ENCODE measurements at places on chromosomes 6 and 20.

DNA sequence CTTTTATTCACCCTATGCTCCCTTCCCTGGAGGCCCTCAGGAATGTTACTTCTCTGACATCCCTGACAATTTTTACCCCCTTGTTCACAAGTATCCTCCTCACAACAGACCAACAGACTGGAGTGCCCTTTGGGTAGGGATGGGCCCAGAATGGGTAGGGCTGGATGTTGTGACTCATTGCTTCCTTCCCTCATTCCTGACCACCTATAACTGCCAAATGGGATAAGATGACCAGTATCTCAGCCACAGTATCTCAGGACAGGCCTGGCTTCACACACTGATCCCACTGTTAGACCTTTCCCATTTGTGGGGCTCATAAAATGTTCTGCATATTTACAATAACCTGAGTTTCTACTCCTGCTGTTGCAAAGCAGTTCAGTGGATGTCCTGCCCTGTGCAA lies 223.0 kb upstream of the LRFN2 start:
- DNase-seq = no peak

DNA sequence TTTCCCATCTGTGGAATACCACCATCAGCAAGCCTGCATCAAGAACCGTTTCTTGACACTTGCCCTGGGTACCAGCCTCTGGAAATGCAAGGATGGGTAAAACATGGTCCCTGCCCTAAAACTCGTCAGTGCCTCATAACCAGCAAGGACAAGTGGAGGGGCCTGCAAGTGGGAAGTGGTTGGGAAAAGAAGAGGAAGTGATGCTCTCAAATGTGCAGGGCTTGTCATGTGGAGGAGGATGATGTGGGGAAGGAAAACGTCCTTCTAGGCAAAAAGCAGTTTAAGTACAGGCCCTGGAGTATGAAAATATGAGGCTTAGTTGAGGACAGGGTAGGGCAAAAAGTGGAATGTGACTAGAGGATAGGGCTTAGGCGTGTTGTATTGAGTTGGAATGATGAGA lies 19.0 kb downstream of the RREB1 start:
- no peak for DNase-seq

DNA sequence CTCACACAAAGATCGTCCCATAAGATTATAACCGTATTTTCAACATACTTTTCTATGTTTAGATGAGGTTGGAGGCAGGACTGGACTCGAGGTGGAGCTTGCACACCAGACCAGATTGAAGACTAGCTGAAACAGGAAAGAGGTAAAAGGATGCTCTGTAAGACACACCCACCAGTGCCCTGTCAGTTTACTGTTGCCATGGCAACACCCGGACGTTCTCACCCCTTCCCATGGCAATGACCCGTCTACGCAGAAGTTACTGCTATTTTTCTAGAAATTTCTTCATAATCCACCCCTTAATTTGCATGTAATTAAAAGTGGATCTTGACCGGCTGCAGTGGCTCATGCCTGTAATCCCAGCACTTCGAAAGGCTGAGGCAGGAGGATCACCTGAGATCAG lies 13.6 kb upstream of the SRSF6 start:
- no peak for DNase-seq

DNA sequence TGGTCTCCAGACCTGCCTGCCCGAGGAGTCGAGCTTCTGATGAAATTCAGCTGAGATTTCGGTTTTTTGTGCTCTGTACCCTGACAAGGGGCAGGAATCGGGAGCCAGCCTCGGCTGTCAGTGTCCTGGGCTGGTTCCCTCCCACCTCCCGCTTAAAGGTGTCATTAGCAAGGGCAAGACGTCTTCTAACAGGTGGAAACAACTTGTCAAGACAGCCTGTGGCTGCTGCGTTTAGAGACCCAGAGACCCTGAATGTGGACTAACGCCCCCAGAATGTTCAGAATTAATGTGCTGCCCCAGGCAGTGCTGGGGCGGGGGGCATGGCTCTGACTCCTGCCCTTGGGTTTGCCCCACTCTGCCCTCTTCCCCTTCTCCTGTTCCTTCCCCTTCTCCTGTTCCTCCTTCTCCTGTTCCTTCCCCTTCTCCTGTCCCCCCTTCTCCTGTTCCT lies 69.7 kb downstream of the PHACTR3 start:
- DNase-seq = no peak

GRCh38 chr6:21961226-21961625 lies 335.6 kb downstream of the PRL start:
- no peak for DNase-seq

- no peak for DNase-seq
Observed at GRCh38 chr6:25222006-25222678, 57.0 kb upstream of the CARMIL1 start.

DNA sequence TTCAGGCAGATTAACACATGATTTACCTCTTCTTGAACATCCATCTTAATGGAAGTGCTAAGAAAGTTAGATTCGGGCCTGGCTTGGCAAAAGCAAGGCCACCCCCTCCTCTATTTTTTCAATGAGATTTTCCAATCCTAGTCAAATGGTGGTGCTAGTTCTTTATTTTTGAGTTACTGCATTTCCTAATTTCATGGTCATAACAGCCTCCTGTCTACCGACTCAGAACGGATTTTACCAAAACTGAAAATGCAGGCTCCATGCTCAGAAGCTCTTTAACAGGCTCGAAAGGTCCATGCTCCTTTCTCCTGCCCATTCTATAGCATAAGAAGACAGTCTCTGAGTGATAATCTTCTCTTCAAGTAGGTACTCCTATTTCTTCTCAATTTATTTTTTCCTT lies 117.2 kb upstream of the ESR1 start:
- no peak for DNase-seq

- no peak for DNase-seq
Observed at GRCh38 chr6:130239755-130240154, 17.0 kb upstream of the SAMD3 start.

DNA sequence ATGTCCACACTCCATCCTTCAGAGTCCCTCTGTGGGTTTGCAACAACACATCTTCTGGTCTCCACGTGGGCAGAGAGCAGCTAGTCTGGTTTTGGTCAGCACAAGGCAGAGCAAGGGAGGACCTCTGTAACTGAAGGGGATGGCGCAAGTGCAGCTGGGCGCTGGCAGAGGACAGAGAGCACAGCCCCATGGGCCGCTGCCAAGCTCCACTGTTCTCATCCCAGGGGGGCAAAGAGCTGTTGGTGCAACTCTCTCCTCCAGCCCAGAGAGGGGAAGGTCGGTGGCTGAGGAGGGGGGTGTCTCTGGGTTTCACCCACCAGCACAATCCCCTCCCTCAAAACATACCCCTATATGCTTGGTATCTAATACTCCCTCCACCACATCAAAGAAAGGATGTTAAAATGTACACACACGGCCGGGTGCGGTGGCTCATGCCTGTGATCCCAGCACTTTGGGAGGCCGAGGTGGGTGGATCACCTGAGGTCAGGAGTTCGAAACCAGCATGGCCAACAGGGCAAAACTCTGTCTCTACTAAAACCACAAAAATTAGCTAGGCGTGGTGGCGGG lies 9.1 kb downstream of the ATP9A start:
- DNase-seq = no peak

DNA sequence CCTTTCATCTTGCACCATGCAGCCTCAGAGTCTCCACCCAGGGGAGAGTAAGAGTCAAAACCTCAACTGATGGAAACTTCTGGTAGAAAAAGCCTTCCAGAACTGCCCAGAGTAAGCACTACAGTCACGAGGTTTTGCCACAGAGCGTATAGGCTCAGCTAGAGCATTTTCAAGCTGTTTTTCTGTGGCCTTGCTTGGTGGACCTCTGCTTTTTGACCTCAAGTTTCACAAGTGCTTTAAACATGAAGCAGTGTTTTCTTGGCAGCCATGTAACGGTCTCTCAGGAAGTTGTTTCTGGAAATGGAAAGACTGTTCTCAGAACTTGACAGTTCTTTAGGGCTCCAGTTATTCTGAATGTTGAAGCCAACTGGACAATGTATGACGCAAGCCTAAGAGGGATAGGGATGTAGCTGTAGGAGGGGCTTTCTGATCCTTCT lies 146.5 kb downstream of the ZDHHC14 start:
- DNase-seq = no peak

DNA sequence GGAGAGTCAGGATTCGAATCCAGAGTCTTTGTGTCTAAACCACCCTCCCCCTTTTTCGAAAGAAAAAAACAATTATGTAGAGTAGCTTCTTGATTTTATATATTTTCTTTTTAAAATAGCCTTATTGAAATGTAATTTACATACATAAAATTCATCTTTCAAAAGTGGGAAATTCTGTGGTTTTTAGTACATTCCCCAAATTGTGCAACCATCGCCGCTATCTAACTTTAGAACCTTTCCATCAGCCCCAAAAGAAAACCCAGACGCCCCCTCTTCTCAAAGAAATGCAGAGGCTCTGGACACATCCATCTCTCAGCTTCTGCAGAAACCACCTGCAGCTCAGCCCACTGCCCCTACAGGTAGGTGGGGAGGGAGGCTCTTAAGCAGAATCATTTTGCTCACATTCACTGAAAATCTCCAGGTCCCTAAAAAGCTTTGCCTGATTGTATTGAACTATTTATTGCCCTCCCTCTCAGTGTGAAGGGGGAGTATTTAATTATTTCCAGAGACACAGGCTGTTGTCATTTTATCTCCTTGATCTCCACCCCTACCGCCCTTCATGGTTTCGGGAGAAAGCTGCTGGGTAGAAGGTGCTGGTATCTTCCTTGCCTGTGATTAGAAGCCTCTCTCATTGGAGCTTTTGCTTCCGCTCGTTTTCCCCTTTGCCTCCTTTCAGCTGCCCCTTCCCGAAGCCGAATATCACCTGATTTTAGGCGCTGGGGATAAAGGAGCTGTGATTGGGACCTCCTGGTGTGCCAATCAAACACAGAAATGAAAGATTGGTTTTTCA lies 68.7 kb upstream of the KCNG1 start:
- no peak for DNase-seq

GRCh38 chr6:1702580-1703051 lies 92.9 kb downstream of the FOXC1 start:
- no peak for DNase-seq

DNA sequence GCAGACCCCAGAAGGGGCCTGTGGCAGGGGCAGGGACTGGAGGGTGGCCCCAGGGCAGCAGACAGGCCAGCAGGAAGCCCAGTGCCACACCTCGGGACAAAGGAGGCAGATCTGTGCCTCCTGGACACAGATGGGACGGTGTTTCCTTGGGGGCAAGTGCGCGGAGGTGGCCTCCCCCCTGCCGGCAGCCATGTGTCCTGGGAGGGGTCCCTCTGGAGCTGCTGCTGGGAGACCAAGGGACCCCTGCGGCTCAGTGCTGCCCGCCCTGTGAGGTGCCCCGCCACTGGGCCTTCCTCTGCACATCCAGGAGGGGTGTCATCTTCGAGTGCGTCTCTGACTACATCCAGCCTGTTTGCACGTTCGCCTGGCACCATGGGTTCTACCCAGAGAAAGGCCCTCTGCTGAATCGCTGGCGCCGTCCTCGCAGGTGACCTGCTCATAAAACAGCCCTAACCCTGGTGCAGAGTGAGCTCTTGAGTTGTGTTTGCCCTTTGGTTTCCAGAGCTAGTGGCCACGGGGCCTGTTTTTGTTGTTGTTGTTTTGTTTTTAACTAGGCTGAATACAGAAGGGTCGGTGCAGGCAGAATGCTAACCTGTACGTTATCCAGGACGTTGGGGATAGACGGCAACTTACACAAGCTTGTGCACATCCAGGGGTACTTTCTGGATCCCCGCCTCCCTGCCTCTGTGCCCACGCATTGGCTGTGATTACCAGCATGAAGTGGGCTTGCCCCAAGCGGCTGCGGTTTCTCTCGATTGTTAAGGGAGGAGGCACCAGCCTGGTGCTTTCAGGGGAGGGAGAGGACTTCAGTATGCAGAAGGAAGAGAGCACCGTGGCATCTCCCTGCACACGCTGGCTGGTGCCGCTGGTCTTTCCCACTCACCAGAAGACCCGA lies 1.3 kb upstream of the KCNQ2 start:
- no peak for DNase-seq

DNA sequence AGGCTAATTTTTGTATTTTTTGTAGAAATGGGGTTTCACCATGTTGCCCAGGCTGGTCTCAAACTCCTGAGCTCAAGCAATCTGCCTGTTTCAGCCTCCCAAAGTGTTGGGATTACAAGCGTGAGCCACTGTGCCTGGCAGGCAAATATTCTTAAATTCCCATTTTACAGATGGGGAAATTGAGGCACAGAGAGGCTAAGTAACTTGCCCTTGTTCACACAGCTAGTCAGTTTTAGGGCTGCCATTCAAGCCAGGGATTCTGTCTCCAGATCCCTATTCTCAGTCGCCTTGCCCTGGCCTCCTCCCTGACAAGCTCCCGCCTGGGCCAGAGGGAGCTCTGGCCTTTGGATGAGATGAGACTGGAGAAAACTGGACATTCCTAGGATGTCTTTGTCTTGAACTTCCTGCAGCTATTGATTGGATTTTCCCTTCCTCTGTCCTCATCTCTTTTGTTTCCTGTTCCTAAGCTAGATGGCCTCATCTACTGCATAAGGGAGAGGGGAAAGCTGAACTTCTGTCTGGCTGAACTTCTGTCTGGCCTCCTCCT lies 90.5 kb downstream of the NDUFAF5 start:
- DNase-seq = no peak

DNA sequence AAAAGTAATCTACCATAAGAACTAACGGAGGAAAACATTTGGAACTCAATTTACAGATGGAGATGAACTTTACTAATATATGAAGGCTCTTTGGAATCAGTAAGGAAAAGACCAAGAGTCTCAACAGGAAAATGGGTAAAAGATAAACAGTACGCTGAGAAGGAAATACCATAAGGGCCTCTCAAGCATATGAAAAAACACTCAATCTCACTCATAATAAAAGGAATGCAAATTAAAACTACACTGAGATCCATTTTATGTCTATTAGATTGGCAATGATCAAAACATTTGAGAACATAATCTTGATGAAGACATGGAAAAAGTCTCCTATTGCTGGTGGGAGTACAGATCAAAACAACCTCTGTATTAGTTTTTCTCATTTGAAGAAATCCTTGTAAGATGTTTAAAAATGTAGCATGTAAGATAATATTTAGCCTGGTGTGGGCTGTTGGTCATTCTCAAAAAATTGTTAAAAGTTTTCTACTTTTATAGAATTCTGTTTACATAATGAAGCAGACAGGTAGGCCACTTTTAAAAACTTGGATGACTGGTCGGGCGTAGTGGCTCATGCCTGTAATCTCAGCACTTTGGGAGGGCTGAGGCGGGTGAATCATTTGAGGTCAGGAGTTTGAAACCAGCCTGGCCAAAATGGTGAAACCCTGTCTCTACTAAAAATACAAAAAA lies 14.5 kb downstream of the REV3L start:
- no peak for DNase-seq

GRCh38 chr6:16800942-16801341 lies 39.7 kb upstream of the ATXN1 start:
- DNase-seq = no peak

Measured in activated gamma-delta T cell treated with anti-CD3 and anti-CD28 coated beads, Interleukin-2, amount 50 U/mL, for 16 hours (primary cell).